ENCODE measurements at places on chromosomes 6 and 20.

GRCh38 chr6:166499350-166500163, 86.9 kb downstream of the RAMACL start:
- no peak for DNase-seq

DNA sequence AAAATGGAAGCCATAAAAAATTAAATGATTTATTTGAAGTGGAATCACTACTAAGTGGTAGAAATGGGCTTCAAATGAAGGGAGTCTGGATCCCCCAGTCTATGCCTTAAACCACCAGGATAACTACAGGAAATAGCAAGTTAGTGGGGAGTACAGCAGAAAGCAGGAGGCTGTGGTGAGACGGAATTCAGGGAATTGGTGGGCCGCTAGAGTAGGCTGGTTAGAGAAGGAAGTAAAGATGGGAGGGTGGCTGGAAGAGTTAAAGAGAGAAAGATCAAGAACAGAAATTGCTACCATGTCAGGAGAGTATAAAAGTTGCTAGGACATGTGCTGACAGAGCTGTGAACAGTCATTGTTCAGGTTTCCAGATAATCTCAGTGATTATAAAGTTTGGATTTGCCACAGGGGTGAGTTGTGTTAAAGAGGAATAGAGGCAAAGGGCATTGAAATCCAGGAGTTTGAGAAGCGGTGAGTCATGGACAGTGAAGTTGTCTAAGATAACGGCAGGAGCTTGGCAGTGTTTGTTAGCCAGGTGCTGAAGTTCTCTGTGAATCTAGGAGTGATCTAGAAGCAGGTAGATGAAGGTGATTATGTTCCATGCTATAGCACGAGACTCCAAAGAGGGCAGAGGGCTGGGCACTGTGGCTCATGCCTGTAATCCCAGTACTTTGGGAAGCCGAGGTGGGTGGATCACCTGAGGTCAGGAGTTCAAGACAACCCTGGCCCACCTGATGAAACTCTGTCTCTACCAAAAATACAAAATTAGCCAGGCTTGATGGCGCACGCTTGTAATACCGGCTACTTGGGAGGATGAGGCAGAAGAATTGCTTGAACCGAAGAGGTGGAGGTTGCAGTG, 13.7 kb upstream of the HINT3 start:
- DNase-seq = no peak

- no peak for DNase-seq
Measured at GRCh38 chr6:2086326-2086965, 159.0 kb downstream of the GMDS start.

DNA sequence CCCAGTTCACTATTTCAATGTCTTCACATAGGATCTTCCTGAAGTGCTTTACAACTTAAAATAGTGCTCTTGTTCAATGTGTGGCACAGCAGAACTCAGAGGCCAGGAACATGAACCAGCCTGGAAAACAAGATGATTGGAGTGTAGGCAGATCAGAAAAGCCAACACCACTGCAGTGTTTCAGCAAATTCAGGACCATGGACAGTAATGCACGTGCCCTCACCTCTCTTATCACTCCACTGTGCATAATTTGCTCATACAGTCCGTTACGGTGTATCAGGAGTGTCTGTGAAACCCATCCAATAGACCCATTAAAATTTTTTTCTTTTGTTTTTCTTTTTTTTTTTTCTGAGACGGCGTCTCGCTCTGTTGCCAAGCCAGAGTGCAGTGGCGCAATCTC, 27.6 kb upstream of the HACE1 start:
- no peak for DNase-seq

DNA sequence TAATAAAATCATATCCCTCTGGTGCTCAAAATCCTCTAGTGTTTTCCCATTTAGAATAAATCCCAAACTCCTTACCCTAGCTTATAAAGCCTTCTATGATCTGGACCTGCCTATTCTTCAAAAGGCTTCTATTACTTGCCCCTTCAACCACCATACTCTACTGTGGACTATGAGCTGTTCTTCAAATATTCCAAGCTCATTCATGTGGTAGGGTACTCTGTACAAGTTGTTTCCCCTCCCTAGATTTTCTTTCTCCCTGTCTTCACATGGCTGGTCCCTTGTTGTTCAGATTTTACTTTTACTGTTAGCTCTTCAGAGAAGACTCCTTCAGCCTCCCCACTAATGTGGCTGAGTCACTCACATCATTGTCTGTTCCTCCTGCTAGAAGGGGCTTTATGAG, 193.2 kb downstream of the OGFRL1 start:
- no peak for DNase-seq

- no peak for DNase-seq
Measured at GRCh38 chr20:22312744-22313346, 271.5 kb downstream of the FOXA2 start.

DNA sequence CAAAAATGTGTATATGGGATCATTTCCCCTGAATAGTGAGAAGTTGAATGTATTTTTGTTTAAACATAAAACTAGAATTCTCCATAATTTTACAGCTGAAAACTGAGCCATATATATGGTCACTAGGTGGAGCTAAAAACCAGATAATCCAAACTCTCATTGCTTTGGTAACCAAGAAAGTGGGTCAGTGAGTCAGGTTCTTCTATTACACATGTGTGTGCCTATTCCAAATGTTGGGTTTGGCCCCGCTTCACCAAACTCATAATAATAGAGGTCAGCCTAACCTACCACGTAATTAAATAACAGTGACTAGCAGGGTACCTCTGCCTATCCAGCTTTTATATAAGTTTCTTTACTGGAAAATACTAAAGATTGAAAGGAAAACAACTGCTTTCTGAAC, 19.3 kb upstream of the RNGTT start:
- peak; percentile 24 for DNase-seq

DNA sequence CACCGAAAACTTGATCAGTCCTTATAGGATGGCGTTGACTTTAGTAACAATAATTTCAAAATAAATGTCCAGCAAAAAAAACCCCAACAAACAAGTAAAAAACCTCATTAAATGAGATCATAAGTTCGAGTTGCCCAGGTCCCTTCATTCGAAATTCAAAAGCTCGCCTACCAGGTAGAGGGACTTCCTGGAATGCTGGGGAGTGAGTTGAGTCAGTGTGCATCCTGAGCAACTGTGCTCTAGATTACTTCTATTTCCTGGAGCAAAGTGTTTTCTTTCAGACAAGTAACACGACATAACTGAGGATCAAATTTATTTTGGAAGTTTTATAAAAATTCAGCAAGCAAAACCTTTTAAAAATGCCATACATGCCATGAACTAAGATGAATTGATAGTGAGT, 511.9 kb upstream of the CITED2 start:
- DNase-seq = no peak

DNA sequence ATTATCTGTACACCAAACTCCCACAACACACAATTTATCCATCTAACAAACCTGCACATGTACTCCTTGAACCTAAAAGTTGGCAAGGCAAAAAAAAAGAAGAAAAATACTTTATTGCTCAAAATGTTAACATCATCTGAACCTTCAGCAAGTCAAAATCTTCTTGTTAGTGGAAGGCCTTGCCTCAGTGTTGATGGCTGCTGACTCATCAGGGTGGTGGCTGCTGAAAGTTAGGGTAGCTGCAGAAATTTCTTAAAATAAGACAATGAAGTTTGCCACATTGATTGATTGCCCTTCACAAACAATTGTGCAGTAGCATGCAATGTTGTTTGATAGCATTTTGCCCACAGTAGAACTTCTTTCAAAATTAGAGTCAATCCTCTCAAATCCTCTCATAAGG, 2.7 kb upstream of the WFDC11 start:
- DNase-seq = no peak

Data from CD4-positive, alpha-beta T cell (primary cell).